ENCODE measurements at places on chromosomes 3 and 15. TPM values are rescaled to one million over a fixed set of nuclear protein-coding genes. Genes with fewer than 3 reads are reported as not detected.

The SNTN gene
- total RNA-seq = not detected

The GMPS gene
- total RNA-seq = 39.4 TPM

The CPB1 gene
- not detected for total RNA-seq

The PROK2 gene
- total RNA-seq = not detected

The FBXW12 gene
- not detected for total RNA-seq

The MESP1 gene
- 1.9 TPM for total RNA-seq

The GRAMD1C gene
- 5.8 TPM for total RNA-seq

The LCTL gene
- not detected for total RNA-seq

The NAA50 gene
- total RNA-seq = 126 TPM

The KNG1 gene
- not detected for total RNA-seq

Data from thyroid gland (tissue), 4 donors.